ENCODE measurements at places on chromosomes 5 and 9.

DNA sequence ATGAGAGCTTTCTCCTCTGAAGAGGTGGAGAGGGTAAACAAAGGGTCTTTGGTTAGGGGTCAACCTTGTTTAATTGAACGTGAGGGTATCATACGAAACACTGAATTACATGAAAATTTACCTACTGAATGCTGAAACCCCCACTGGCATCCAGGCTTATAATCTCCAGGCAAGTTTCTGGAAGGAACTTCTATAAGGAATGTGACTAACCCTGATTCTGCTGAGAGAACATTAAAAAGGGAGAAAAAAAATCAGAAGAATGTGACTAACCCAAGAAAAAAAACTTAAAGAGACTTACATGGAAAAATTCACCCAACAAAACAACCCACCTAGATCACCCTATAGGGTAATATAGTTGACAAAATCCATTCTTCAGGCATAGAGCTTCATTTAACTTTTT is 55.5 kb downstream of the APC start:
- DNase-seq: no peak

DNA sequence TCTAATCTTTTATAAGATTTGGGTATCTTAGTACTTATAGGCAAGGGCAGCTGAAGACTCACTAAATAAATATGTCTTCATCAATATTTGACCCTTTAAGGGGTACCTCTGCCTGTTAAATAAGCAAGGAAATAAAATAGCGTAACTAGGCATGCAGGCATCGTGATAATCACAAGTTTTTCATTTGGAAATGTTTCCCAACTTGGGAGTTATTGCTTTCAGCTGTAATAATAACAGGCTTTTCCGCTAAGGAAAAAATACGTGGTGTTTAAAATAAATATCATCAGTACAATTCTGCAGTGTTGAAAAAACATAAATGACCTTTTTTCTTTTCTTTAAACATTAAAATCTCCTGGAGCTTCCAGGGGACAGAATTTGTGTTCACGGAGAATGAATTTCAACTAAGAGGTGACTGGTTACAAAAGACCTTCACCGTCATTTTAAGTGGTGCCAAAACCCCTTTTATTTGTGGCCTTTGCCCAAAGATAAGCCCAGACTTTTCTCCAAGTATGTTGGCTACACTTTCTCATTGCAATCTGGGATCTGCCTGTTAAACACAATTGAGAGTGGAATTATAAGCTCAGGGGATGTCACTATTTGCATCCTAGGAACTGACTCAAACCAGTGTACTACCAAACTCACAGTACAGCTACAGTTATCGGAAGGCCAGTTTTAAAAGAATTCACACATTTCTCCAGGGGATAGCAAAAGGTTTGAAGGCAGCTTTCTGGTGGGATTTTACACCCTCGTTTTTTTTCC is 218.6 kb downstream of the FBXL7 start:
- no peak for DNase-seq

GRCh38 chr5:128516978-128517377 is 21.1 kb downstream of the FBN2 start:
- no peak for DNase-seq

DNA sequence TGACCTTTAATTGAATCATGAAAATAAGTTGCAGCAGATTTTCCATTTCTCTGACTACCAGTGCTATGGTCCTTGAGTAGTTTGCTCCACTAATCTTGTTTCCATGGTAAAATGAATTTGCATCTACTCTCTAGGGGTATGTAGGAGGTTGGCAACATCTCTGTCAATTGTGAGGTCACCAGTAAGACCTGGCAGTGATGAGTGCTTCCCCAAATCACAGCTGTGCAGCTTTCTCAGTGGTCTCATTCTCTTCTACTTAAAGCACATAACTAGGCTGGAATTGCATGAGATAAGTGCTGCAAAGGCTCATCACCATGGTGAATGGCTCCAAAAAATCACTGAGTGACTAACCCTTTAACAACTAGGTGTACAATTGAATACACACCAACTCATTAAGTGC is 36.3 kb downstream of the ADAMTS19 start:
- no peak for DNase-seq

GRCh38 chr9:70495514-70495913 is 81.1 kb upstream of the KLF9 start:
- DNase-seq: no peak

- no peak for DNase-seq
Observed at GRCh38 chr5:102856389-102856777, 101.3 kb downstream of the PAM start.

DNA sequence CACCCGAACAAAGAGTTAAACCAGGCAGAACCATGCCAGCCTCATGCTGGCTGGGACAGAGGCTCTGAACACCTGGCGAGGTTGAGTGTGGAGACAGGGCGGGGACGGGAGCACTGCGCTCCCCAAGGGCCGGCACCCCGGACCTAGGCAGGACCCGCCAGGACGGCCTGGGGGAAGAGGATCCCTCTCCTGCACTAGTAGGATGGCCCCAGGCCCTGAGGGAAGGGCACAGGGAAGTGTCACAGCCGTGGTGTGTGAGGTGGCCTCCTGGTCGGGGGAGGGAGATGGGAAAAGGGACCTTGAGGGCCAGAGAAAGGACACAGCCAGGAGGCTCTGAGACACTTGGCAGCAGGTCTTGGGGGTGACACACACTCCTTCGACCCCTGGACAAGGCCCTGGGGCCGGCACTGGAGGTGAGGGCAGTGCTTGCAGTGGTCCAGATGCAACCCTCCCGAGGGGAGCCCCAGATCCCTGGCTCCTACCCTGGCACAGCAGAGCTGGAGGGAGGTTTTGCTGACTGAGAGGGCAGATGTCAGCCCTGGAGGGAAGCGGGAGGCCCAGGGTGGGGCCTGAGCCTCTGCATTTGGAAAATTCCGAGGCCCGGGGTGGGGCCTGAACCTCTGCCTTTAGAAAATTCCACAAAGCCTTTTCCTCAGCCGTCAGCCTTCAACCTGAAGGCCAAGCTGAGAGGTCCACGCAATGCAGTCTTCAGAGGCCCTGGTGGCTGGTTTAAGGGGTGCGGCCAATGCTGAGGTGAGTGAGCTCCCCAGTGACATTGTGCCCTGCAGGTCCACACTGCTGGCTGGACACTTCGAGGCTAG is 24.8 kb upstream of the TERT start:
- DNase-seq: no peak

- no peak for DNase-seq
Observed at GRCh38 chr5:79151942-79152671, 40.5 kb downstream of the BHMT start.

DNA sequence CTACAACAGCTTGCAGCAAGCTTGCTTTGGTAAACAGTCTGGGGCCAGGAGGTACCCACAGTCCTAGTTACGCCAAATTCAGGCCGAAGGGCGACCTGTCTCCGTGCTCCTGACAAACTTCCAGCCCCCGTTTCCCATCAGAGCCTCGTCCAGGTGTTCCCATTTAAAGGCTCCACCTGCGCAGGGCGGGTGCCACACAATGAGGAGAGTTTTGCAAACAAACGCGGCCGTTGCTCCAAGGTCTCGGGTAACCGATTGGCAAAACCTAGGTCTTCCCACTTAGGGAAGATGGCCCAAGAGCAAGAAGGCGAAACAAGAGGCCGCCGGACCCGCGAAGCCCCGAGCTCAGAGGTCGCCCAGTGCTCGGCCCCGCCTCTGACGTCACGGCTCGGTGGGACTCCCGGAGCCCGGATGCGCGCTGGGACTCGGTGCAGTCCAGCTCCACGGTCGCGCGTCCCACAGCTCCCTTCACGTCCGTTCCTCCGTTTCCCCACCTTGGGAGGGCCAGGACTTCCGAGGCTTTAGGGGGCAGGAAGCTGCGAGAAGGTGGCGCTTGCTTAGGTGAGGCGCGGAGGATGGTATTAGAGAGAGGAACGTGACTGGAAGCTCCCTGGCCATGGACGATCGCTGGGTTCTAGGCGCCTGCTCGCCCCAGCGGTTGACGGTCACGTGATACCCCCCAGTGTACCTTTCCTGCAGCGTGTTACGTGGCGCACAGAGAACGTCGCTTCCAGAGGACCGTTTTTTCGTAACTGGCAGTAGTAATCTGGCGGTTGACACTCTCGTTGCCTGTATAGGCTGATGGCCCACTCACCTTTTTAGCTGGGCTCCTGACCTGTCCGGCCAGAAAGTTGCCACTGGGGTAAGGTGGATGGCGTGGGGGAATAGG is 41.8 kb upstream of the KDM4C start:
- DNase-seq: no peak

- DNase-seq: no peak
Observed at GRCh38 chr5:25224316-25224982, 579.7 kb upstream of the CDH10 start.

Data from MV-4-11 (cell line).